RCC 7860 (cell line): ENCODE measurements at places on chromosomes 5 and 9.

- DNase-seq = no peak
Measured at GRCh38 chr5:76983468-76983867, 30.6 kb downstream of the CRHBP start.

GRCh38 chr5:1336749-1337488 lies 8.0 kb downstream of the CLPTM1L start:
- DNase-seq = no peak

DNA sequence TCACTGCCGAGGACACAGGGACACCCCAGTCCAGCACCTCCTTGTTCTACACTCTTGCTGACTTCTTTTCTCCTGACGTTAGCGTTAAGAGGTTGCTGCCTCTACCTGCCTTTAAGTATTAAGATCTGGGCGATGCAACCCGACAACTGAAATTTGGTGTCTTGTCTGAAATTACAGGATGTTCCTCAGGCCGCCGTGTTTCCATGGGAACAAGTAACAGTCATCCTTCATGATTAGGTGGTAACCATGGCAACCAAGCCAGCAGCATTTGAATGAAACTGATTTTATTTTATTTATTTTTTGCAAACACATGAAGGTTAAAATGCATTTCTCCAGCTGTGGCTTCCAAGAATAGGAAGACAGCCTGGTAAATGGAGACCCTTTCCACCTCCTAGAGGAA lies 20.8 kb downstream of the DAB2IP start:
- no peak for DNase-seq

DNA sequence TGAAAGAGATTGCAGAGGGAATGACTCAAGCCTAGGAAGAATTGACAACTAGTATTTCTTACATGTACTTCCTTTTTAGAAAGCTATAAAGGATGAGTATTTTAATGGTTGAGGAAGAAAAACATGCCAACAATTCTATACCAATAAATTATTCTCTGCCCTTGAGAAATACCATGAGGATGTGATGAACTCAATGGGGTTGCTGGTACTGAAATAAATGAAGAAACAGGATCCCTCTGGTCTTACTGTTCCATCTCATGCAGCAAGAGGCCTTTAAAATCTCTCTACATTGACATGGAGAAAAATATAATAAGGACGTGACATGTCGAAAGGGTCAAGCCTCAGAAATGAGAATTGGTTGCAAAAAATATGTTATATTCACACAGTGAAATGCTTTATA lies 477.3 kb downstream of the GABRG2 start:
- no peak for DNase-seq

- no peak for DNase-seq
Measured at GRCh38 chr9:77589046-77589795, 58.9 kb downstream of the GNA14 start.

- DNase-seq = no peak
Measured at GRCh38 chr9:81224166-81225081, 464.9 kb downstream of the TLE1 start.

DNA sequence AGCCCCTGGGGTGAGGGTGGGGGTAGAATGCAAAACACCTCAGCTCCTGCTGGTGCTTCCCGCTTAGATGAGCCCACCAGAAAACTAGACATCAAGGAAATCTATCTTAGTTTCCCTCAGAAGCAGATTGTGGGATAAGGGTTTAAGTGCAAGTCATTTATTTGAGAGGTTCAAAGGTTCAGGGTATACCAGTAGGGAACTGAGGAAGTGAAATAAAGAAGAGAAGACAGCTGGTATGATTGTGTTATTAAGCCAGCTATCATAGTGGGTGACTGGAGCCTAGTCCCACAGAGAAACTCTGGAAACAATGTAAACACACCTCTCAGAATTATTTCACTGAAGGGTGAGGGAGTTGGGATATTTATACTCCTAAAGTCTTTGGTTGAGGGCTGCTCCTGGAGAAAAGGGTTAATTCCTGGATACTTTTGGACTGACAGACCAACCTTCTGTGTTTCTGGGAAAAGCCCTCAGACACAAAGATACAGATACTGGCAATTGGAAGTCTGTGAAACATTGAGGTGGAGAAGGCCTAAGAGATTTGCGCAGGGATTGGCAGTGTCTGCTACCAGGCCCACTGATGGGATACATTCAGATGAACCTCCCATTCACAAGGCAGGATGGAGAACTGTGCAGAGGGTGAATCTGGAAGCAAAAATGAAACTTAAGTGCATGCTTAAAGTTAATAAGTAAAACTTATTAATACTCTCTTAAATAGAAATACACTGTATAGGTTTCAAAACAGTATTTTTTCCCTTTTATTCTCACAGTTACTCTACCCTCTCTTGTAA lies 6.4 kb upstream of the DCTN4 start:
- no peak for DNase-seq

DNA sequence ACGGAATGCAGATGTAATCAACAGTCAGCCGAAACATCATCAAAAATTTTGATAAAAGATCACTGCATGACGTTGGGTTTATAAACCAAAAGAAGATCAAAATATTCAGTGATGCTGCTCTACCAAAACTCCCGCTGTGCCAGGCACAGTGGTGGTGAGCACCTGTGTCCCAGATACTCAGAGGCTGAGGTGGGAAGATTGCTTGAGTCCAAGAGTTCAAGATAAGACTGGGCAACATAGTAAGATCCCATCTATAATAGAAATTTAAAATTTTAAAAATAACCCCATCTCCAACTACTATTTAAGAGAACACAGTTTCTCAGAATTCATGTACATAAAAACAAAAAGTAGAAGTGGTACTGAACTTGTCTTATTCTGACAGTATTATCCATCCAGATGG lies 3.8 kb downstream of the LMAN2 start:
- DNase-seq = no peak

DNA sequence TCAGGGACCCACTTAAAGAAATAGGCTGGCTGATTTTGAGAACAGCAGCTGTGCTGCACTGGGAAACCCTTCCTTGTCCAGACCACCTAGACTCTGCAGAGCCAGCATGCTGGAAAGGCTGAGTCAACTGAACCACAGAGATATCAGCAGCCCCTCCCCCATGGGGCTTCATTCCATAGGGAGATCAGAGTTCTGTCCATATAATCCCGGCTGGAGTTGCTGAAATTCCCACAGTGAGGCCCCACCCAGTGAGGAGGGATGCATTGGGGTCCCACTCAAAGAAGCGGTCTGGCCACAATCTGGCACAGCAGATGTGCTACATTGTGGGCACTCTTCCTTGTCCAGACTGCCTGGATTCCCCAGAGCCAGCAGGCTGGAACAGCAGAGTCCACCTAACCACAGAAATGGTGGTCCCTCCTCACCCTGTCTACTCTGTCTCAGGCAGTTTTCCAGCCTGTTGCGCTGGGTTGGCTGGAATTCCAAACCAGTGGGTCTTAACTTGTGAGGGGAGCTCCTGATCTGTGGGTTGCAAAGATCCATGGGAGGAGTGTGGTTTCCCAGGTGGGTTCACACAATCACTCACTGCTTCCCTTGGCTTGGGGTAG lies 127.1 kb downstream of the RNF180 start:
- peak; percentile 3 for DNase-seq

- DNase-seq = no peak
Measured at GRCh38 chr9:127258606-127259471, 5.7 kb upstream of the GARNL3 start.

DNA sequence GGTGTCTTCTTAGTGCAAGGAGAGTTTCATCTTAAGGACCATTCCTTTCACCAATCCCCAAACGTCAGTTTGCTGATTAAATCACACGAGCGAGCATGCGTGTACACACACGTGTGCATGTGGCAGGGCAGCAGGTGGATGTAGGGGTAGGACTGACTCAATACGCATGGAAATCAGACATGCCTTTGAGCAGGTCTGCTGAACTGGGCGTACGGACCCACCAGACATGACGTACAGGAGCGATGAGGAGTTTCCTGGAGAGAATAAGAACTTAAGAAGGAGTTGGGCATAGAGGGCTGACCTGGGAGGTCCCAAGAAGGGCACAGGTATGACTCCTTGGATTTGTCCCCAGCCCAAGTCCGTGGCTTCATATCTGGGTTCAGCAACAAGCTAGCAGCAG lies 170.0 kb downstream of the FGF18 start:
- no peak for DNase-seq

DNA sequence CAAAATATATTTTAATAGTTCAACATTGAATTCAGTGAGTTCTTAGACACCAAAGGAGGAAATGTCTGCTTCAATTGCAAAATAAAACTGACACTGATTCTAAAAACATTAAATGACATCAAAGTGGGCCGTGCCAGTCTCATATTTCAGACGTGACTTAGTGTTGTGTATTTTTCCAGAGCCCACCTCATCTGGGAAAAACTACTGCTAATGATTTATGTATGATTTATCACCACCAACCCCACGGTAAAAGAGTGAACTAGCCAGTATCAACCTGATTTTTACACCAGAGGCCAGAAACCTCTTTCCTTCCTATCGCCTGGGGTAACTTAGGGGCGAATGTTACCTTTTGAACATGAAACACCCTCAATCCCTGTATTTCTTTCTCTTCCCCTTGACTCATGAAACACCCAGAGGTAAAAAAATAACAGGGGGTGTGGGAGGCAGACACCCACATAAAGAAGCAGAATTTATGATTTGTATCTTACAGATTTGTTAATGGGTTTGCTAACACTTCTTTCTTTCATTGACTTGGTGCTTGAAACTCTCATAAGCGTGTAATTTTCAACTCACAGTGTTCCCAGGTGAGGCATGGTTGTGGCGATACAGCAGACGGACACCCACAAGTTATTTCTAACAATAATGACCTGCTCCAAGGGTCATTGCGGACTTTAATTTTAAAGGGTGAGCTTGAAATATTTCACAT lies 56.4 kb upstream of the FANCC start:
- no peak for DNase-seq

GRCh38 chr5:17305964-17306725 lies 88.7 kb downstream of the BASP1 start:
- DNase-seq = no peak

DNA sequence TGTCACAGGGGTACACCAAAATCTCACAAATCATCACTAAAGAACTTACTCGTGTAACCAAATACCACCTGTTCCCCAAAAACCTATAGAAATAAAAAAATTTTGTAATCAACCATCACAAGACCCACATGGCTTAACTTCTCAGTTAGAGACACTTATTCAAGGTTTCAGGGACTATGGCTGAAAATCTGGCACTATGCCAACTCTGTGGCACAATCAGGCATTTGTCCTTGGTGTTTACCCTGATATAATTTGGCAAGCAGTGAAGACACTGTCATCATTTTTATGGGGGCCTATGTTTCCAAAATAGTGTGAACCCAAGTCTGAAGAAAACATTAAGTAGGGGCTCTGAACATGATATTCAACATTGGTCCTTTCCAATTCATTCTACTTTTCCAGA lies 59.0 kb downstream of the ZNF622 start:
- no peak for DNase-seq

DNA sequence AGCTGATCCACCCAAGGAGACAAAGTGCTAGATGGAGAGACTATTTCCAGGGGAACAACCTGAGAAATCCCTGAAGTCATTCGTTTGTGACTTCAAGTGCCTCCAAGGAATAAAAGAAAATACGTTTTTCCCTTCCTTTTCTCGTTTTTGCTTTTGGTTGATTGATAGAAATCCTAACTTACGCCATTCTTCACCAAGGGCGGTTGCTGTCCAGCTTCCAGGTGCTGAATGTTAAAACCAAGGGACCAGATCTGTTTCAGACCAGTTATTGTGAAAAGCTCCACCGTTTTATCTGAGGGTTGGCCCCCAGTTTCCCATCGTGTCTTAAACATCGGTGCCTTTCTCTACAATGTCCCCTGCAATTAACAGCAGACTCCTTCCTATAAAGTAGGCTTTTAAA lies 600.7 kb upstream of the SGCD start:
- DNase-seq = no peak

- DNase-seq = no peak
Measured at GRCh38 chr9:89357331-89358197, 39.3 kb downstream of the SECISBP2 start.

- no peak for DNase-seq
Measured at GRCh38 chr9:103988821-103989220, 105.3 kb upstream of the SMC2 start.

DNA sequence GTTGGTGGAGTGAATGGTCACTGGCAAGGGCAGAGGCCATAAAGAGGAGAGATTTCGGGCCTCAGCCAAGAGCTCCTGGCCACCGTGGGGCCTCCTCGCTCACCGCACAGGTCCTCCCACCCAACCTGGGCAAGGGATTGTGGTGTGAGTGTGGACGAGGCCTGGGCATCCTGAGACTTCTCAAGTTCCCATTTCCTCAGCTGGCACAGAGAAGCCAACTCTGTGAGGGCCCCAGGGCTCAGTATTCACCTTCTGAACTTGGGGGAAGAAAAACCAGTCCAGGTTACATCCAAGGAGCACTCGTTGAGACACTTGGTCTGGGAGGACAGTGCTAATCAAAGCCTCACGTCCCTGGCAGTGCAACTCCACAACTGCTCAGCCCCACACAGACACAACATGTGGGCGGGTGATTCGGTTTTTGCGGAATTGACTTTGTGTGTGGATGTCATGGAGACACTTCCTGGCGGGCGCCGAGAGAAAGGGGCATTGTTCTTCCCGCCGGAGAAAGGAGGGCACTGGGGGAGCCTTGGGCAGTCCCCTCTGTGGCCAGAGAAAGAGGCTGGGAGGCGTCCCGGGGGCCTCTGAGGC lies 28.5 kb upstream of the NKD2 start:
- no peak for DNase-seq

- DNase-seq = no peak
Measured at GRCh38 chr9:126470241-126470993, 143.3 kb upstream of the LMX1B start.

- DNase-seq = no peak
Measured at GRCh38 chr5:14059810-14060209, 83.3 kb upstream of the TRIO start.

DNA sequence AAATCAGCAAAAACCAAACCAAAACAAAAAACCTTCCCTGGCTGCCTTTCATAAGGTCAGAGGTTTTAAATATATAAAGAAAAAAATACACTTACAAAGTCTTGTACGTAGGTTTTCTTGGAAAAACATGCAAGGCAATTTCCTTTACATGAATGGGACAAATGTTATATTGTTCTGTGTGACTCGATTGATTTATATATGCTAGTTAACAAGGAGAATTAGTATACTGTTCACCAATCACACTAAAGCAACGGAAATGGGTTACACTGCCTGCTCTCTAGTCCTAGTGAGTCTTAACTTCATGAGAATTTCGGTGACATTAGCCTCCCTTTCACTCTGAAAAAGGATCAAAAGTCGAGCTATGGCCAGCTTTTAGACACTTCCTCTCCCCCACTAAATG lies 5.5 kb downstream of the GDF9 start:
- DNase-seq = no peak

GRCh38 chr9:23322392-23322791 lies 503.6 kb downstream of the ELAVL2 start:
- DNase-seq = no peak

DNA sequence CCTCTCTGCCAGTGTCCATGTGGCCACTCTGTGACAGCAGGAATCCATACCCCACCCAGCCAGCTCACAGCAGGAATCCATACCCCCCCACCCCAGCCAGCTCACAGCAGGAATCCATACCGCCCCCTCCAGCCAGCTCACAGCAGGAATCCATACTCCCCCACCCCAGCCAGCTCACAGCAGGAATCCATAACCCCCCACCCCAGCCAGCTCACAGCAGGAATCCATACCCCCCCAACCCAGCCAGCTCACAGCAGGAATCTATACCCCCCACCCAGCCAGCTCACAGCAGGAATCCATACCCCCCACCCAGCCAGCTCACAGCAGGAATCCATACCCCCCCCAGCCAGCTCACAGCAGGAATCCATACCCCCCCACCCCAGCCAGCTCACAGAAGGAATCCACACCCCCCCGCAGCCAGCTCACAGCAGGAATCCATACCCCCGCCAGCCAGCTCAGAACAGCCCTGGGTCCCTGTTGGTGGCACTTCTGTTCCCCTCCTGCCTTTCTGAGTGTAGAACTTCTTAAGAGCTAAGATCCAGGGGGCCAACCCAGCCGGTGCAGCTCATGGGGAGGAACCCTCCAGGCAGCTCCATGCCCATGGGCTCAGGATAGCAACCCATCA lies 8.4 kb upstream of the RXRA start:
- DNase-seq = no peak
